ENCODE measurements at places on chromosomes 6 and 20.

DNA sequence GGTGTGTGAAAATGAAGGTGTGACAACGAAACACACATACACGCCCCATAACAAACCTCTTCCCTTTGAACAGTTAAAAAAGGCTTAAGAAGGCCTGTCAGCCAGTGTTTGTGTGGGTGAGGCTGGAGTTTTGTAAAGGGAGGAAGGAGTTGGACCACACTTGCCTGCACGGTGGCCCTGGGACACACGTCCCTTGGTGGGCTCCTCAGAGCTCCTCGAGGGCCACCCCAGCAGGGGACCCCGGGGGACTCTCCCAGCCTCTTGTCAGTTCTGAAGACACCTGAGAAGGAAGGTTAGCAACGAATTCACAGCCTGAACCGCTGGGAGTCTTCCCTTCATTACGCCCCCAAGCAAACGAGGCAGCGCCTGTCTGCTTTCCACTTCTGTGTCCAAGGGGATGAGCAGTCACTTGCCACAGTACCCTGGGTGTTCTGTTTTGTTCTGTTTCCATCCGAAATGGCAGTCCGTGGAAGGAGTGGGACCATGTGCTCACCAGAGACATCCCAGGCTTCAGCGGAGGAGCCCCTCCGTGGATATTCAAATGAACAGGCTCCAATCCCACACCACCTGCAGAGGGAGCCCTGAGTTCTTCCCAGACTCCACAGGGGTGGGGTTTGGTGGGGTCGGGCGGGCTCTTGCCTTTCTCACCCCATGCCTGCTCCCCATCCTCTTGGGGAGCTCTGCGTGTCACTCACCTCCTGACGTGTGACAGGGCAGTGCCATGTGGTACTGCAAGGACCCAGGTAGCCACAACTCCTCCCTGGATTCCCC, 68.6 kb downstream of the NRN1 start:
- DNase-seq, result no peak

GRCh38 chr6:84242265-84242664, 14.8 kb upstream of the CEP162 start:
- DNase-seq, result no peak

GRCh38 chr6:104186831-104187230, 672.9 kb downstream of the HACE1 start:
- no peak for DNase-seq

DNA sequence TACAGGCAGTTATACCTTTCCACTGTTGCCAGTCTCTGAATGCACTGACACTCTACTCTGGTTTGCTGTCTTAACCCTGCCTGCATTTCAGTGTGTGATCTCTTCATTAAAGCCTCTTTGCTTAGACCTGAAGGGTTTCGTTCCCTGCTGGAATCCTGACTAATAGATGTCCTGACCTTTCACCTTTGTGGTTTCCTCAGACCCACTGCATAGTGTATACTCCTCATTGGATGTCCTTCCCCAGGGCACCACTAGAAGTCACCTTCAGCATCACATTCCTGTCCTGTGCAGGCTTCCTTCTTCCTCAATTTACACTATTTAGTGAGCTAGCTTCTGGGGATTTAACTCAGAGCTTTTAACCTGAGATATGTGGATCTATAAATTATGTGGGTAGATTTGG, 120.6 kb downstream of the RCAN2 start:
- no peak for DNase-seq

- no peak for DNase-seq
Measured at GRCh38 chr6:129709196-129709768, 695 bp downstream of the ARHGAP18 start.

DNA sequence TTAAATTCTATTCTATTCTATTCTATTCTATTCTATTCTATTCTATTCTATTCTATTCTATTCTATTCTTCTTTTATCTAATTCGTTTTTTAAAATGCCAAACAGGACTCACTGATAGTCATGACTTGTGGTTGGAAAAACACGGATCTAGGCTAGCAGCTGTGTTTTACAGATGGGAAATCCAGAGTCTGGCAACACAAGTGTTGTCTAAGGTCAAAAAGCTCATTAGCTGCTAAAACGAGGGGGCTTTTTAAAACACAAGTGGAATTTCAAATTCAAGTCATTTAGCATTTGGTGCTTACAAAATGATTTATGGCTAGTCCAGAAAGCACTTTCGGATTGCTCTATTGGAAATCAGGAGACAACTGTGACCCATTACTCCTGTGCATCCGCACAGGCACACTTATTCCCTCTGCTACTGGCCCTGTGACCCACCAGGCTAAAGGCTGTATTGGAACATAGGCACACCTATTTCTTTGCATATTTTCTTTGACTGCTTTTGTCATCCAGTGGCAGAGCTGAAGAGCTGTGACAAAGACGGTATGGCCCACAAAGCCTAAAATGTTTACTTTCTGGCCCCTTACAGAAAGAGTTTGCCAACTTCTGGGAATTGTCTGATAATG, 17.8 kb upstream of the MLIP start:
- DNase-seq, result no peak

DNA sequence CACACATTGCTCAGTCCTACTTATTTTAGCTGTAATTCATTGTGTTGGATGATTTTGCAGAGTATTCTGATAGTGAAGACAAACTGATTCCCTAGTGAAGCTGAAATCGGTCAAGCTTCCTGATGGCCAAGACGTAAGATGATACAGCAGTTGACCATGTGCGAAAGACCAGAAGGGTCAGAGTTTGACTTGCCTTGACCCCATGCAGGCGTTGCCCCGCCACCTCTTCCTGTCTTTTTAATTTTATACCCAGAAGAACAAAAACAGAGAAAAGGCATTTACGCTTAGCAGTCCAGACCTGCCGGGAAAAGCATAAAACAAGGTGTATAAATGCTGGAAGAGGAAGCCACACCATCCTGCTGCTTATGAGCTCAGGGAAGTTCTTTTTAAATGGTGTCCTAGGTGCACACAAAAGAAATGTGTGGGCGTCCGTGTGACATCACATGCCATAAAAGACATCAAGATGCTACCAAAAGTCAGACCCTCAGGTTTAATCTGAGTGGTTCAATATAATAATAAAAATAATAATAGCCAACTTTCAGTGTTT, 32.2 kb downstream of the TSHZ2 start:
- no peak for DNase-seq

DNA sequence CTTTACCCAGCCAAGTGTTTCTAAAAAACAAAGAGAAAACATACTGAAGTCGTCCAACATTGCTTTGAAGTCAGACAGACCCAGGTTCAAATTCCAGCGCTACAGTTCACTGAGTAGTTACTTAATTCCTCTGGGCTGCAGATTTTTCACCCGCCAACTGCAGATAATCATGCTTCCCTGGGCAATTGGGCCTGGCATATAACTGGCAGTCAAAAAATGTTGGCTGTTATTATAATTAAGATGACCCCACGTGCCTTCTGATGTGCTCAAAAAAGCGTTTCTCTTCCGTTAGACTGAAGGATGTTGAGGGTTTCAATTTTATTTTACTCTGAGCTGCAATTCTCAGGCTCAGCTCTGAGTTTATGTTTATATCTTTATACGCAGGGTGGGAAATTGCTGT, 156.1 kb upstream of the CITED2 start:
- no peak for DNase-seq

DNA sequence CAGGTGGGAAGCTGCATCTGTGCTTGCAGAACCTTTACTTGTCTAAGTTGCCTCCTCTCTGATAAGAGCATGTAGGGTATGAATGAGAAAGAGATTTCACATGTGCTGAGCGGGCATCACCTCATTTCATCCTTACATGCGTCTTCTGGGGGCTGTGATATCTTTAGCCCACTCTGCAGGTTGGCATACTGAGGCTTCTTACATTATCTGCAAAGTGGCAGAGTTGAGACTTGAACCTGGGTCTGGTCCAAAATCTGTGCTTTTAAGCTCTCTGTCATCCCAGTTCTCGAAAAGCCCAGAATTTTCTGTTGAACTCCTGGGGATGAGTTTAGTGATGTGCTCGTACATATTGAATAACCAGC, 2.0 kb upstream of the SRC start:
- DNase-seq, result no peak

DNA sequence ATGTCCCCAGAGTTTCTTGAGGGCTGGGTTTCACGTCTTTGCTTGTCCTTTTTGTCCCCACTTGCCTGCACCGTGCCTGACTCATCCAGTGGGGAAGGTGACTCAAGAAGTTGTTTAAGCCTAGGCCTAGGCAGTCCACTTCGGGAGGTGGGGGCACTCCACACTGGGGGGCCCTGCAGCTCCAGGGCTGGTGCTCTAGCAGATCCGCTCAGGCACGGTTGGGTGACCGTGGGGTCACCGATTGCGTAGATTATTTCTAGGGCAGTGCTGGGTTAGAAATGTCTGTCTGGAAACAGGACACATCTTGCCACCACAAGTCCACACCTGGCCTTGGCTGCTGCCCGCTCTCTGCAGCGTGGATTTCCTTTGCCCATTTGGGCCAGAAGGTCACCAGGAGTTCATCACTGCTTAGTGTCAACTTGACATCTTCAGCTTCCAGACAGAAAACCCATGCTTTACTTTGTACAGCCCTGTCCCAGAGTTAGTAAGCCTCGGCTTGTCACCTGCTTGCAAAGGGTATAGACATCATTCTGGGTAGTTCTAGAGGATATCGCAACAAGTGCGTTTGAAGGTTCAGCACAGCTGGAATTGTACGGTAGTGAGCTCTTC, 13.6 kb upstream of the C20orf144 start:
- no peak for DNase-seq

DNA sequence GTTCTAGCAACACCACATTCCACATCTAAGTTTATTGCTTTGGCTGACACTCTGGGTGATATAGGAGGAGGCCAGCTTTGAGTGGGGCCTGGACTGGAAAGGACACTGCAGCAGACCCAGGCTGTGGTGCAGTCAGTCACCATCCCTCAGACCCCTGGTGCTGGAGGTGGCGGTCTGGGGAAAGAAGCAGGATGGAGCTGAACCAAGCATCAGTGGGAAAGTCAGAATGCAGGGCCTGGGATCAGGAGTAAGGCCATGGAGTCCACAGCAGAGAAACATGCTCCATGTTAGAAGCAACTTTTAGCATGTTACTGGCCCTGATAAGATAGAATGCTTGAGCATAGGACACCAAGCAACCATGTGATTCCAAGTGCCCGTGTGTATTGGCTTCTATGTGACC, 5.9 kb downstream of the HLA-A start:
- DNase-seq, result no peak

DNA sequence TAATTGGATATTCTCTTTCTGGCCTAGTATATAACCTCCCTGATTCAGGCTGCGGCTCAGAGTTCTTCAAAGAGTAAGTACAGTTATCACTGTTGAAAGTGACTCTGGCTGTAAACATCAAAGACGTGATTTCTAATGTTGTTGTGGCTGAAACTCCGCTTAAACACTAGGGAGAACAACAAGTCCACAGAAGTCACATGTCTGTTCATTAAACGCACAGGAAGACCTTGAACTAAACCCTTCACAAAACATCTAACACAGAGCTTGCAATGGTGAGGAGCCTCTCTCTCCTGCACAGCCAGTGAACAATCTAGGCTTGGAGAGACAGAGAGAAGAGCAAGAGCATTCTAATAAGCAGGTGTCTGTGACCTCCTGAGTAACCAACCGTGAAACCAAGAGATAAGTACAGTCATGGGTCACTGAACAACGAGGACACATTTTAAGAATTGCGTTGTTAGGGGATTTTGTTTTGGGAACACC, 249.3 kb downstream of the PRKN start:
- no peak for DNase-seq

DNA sequence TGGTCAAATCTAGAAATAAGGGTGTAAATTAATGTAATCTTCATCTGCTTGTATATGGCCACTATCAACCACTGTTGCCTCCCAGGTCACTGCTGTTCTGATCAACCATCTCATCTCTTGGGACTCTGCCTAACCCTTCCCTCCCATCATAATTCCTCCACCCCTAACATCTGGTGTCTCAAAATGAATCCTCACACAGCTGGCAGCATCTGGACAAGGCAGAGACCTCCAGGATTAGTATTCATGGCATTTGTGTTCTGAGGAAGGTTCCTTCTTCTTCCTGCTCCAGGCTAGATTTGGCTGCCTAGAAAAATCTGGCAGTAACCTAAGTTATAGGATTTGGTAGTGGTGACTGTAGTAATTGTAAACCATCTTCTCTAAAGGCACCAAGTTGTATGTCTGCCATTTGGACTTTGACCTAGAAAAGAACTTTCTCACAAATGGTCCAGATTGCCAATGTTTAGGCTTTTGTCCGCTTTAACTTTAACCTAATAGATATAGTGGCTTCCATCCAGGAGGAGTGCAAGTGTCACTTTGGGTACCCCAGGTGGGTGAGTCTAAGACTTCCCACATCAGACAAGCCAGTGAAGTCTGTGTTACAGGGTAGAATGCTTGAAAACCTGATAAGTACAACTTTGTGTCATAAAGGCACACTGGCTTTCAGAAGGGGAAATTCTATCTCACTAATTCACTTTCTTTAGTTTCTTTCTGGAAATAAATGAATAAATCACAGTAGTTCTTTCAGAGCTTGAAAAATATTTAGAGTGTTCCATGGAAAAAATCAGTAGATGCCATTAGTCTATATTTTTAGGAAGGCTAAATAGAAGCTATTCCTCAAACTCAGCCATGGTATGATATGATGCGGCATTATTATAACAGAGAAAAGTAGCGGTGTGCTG, 3.0 kb upstream of the PHACTR2 start:
- DNase-seq, result no peak

DNA sequence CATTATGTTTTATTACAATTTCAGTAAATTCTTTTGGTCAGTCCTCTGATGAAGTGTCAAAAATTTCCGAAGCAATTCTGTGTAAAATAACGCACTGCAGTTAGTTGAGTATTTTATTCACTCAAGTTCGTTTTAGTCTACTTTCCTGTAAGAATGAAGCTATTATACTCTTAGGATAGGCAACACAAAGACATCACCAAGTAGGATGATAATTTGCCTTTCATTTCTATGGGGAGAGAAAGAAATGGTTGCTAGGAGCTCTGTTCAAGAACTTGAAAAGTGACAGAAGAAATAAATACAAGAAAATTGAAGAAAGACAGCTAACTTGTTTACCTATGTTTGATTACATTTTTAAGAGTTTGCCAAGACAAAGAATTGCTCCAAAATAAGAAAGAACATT, 290.4 kb downstream of the EYS start:
- no peak for DNase-seq

DNA sequence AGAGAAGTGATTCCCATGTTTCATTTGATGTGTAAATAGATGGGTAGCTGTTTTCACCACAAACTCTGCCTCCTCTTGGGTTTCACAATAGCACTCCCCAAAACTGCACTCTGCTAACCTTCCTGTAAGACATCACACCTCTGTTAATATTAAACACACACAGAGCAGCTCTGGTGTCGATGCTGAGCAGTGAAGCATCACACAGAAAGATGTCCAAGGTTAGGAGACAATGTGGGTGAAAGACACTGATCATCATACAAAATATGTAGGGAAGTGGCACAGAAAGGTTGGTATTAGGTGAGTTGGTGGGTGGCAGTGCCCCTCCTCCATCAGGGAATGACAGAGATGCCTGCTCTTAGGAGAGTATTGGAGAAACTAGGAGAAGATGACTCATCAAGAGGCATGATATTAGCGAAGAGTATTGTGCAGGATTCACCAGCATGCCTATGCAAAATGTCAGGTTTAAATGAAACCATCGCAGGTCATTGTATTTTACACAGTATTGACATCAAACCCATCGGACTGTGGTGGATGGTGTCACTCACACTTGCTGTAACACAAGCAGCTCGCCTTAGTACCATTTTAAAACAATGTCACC, 199.7 kb downstream of the TBXT start:
- no peak for DNase-seq
